ENCODE measurements at places on chromosomes 13 and 19.
A peak's percentile ranks its signal among the peaks of the same experiment; 100 is the strongest.

- DNase-seq, result no peak
- H3K27me3 ChIP-seq, result peaks cover 9% of the 10 kb centered on the region
- H3K4me3 ChIP-seq, result peak within 1 kb of the TSS; percentile 12
- no peaks in the 10 kb centered on the region for H3K36me3 ChIP-seq
- no peak within 1 kb of the TSS for H3K27ac ChIP-seq
Observed at GRCh38 chr19:18612772-18613588, at the start of gene TMEM59L. TSS of gene TMEM59L (plus strand) at chr19:18612870. CDS start at chr19:18612959, 89 bp downstream.

- no peaks in the 10 kb centered on the region for H3K36me3 ChIP-seq
- no peaks in the 10 kb centered on the region for H3K4me1 ChIP-seq
- DNase-seq, result no peak
Observed at GRCh38 chr19:16224293-16225045, 26.8 kb downstream of the AP1M1 start.

DNA sequence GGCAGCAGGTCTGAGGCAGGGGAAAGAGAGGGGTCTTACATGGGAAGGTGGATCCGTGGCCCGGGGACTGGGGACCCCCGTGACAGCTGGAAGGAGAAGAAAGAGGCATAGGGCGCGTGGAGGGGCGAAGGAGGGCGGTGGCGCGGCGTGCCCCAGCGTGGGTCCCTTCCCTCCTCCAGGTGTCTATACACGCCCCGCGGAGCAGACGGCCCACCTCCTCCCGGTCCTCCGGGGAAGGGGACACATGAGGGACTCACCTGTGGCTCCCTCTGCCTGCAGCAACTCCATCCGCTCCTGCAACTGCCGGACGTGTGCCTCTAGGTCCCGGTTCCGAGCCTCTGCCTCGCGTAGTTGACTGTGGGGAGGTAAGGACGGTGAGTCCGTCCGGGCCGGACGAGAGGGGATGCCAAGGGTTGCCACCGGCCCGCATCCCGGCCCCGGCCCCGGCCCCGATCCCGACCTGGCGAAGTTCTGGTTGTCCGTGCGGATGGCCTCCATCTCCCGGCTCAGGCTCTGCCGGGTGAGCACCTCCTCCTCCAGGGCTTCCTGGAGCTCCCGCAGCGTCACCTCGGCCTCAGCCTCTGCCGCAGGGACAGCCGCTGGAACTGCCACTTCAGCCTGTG, 2.4 kb upstream of the SIX5 start:
- peak; percentile 73 for DNase-seq
- no peaks in the 10 kb centered on the region for H3K27me3 ChIP-seq
- no peaks in the 10 kb centered on the region for H3K36me3 ChIP-seq
- H3K27ac ChIP-seq, result peak overlapping the region; percentile 92
- peaks cover 4% of the 10 kb centered on the region for H3K4me1 ChIP-seq

DNA sequence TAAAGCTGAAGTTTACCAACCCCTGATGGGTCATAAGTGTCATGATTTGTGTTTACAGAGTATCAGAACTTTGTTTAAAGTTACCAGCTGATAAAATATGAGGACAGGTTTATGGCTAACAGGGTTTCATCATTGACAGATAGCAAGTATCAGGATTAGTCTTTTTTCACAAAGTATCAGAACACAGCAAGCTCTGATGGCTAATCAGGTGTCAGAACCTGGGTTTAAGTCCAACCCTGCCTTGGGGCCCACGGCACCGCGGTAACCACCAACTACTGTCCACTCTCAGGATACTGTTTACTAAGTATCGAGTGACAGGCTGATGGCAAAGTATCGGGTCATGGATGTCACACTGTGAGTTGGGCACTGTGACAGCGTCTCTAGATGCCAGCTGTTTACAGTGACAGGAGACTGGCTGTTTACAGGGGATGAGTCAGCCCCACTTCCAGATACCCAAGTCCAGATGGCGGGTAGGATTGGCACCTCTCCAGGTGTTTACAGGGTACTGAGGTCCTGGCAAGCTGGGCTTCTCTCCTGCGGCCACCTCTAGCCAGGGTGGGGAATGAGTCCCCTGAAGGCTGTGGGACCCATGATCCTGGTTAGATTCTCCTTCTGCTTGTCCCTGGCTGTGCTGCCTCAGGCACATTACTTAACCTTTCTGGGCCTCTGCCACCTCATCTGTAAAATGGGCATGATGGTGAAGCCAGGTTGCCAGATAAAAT, 21.8 kb downstream of the ARRDC2 start:
- no peak overlapping the region for H3K4me3 ChIP-seq
- DNase-seq, result no peak
- no peaks in the 10 kb centered on the region for H3K27me3 ChIP-seq
- no peak overlapping the region for H3K27ac ChIP-seq
- no peaks in the 10 kb centered on the region for H3K4me1 ChIP-seq
- no peaks in the 10 kb centered on the region for H3K36me3 ChIP-seq

GRCh38 chr13:94641409-94641941, 39.8 kb downstream of the GPR180 start:
- H3K4me3 ChIP-seq, result no peak overlapping the region
- H3K36me3 ChIP-seq, result no peaks in the 10 kb centered on the region
- H3K27ac ChIP-seq, result no peak overlapping the region

- DNase-seq, result no peak
- H3K36me3 ChIP-seq, result no peaks in the 10 kb centered on the region
- H3K4me1 ChIP-seq, result no peaks in the 10 kb centered on the region
- H3K27me3 ChIP-seq, result no peaks in the 10 kb centered on the region
- H3K27ac ChIP-seq, result no peak overlapping the region
Observed at GRCh38 chr13:63700350-63700749, 2284.7 kb upstream of the PCDH20 start.

- no peak overlapping the region for H3K27ac ChIP-seq
- no peak for DNase-seq
- H3K36me3 ChIP-seq, result no peaks in the 10 kb centered on the region
- H3K4me1 ChIP-seq, result no peaks in the 10 kb centered on the region
- no peak overlapping the region for H3K4me3 ChIP-seq
- no peaks in the 10 kb centered on the region for H3K27me3 ChIP-seq
Observed at GRCh38 chr19:54955376-54955775, 8.0 kb upstream of the NLRP7 start.

DNA sequence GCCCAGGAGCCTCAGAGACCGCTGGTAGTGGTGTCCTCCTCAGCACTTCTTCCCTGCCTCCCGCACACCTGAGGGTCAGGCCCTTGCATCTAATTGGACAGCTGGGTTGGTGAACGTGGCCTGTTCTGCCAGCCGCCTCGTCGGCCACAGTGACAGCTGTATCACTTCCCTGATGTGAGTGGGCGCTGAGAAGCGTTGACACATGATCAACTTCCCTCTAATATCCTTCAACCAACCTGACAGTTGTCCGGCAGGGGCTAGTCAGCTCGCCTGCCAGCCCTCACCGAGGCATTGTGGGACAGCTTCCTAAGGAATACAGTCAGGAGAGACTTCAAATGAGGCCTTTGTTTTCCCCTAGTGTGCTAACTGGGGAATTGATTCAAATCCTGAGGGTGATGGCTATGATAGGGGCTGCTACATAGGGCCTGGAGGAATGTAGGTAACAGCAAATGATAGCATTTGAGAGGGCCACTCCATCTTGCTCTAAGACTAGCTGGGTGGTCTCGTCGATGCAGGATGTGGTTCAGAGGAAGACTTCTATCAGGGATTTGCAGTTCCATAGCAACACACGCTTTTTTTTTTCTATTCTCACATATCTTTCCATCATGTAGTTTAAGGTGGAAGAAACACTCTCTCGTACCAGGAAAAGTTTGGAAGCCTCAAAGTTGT, 230.8 kb downstream of the TSHZ3 start:
- no peak overlapping the region for H3K4me3 ChIP-seq
- no peaks in the 10 kb centered on the region for H3K27me3 ChIP-seq
- DNase-seq, result no peak

- H3K27me3 ChIP-seq, result no peaks in the 10 kb centered on the region
- peak; percentile 55 for DNase-seq
- peaks cover 5% of the 10 kb centered on the region for H3K4me1 ChIP-seq
- H3K27ac ChIP-seq, result no peak overlapping the region
Observed at GRCh38 chr19:4575267-4576015, 16.0 kb upstream of the SEMA6B start.

GRCh38 chr19:36093146-36093662, 17.7 kb upstream of the OVOL3 start:
- DNase-seq, result no peak
- H3K27me3 ChIP-seq, result no peaks in the 10 kb centered on the region
- no peaks in the 10 kb centered on the region for H3K4me1 ChIP-seq
- no peak overlapping the region for H3K4me3 ChIP-seq
- no peaks in the 10 kb centered on the region for H3K36me3 ChIP-seq

DNA sequence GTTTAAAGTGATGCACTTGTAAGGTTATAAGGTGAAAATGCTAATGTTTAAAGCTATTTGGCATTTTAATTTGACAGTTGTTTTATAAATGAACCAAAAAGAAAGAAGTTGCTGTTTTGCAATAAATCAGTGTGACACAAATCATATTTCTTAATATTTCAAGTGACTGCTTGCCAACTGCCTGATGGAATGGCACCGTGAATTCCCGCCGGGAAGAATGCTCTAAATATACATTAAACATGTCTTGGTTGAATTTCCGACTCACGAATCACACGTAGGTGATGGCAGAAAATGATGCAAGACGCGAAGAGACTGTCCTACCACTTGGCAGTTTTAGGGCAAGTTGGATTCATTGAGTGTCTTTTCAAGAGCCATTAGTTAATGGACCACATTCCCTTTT, 3.1 kb upstream of the GJB2 start:
- H3K27ac ChIP-seq, result no peak overlapping the region
- H3K4me1 ChIP-seq, result peaks cover 4% of the 10 kb centered on the region
- DNase-seq, result no peak
- no peaks in the 10 kb centered on the region for H3K36me3 ChIP-seq

DNA sequence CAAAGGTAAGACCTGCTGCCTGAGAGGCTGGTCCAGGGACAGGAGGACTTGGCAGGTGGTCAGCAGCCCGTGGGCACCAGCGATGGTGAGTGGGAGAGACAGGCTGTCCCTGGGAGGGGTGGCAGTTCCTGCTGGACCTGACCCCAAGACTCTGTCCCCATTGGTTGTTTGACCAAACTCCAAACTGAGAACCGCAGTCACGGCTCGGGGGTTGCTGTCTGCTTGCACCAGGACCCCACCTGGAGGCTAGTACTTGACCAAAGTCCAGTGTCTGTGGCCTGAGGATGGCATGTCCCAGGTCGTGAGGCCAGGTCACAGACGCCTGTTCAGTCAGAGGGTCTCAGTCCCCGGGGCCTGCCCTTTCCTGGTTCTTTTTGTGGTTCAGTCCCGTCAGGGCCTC, 9.9 kb upstream of the ZNF14 start:
- H3K36me3 ChIP-seq, result no peaks in the 10 kb centered on the region
- DNase-seq, result no peak
- no peak overlapping the region for H3K27ac ChIP-seq
- H3K4me3 ChIP-seq, result no peak overlapping the region
- H3K27me3 ChIP-seq, result no peaks in the 10 kb centered on the region

DNA sequence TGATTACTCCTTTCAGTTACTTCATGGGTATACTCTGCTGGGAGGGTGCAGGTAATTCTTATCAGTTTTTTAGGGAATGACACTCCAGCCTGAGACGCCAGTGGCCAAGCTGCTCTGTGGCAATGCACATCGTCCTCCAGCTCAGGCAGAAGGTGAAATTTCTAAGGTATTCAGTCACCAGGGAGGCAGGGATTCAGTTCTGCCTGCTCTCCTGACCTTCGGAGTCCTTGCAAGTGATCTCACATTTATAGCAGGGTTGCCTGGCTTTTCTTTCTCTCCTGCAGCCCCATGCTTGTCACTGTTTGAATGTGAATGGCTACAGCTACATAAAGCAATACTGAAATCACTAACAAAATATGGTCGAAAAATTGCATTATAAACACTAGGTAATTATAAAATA, 1447.5 kb downstream of the EFNB2 start:
- no peaks in the 10 kb centered on the region for H3K36me3 ChIP-seq
- H3K4me3 ChIP-seq, result no peak overlapping the region
- no peaks in the 10 kb centered on the region for H3K27me3 ChIP-seq
- no peaks in the 10 kb centered on the region for H3K4me1 ChIP-seq

GRCh38 chr13:28654276-28654675, 4.7 kb upstream of the POMP start:
- H3K36me3 ChIP-seq, result no peaks in the 10 kb centered on the region
- H3K27me3 ChIP-seq, result no peaks in the 10 kb centered on the region
- H3K4me1 ChIP-seq, result peaks cover 1% of the 10 kb centered on the region
- no peak overlapping the region for H3K4me3 ChIP-seq
- no peak overlapping the region for H3K27ac ChIP-seq

DNA sequence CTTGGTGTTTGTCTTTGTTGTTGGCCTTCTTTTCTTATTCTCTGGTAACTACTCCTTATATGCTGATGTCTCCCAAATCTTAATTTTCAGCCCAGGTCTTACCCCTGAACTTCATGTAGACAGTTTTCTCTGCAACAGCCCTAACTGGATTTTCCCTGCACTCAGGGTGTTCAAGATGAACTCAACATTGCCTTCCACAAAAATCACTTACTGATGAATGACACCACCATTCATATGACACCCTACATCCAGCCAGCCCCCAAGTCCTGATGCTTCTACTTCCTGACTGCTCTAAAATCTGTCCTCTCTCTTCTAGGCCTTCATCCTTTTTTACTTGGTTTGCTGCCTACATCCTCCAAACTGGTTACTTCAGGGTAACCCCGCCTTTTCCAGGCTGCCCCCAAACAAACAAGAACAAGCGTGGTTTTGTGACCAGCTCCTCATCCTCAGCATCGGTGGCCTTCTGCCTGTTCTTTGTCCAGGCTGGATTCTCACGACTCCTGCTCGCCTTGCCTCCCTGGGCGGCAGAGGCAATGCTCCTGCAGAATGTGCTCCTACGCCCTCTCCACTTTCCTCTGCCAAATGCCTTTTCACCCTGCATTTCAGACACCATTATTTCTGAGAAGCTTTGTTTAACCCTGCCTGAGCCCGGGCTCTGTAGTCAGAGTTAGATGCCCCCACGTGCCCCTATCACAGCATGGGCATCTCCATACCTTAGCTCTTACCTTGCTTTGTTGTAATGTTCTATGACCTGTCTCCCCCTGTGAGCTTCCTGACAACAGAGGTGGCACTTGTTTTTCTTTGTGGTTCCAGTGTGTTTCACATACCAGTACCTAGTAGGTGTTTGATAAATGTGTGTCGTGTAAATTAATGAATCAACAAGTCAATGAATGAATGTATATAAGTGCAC, 61.8 kb downstream of the WDFY2 start:
- H3K27me3 ChIP-seq, result no peaks in the 10 kb centered on the region
- no peak overlapping the region for H3K27ac ChIP-seq
- H3K36me3 ChIP-seq, result no peaks in the 10 kb centered on the region
- H3K4me1 ChIP-seq, result peaks cover 13% of the 10 kb centered on the region

DNA sequence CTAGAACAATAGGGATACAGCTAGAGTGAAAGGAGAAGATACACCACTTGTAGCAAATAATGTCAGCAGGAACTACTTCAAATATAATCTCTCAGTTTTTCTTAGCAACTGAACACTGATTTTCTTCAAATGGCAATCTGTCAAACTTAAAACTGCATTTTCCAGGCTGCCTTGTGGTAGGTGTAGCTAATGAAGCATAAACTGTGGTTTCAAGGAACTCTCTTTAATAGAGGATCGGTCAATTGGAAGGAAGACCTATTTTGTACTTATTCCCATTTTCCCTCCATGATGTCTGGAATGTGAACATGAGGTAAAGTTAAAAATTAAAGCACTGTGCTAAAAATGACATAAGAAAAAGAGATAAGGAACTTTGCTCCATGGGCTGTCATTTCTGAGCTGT, 1261.9 kb downstream of the PCDH17 start:
- H3K27me3 ChIP-seq, result no peaks in the 10 kb centered on the region
- no peaks in the 10 kb centered on the region for H3K36me3 ChIP-seq
- DNase-seq, result no peak
- H3K4me1 ChIP-seq, result no peaks in the 10 kb centered on the region
- no peak overlapping the region for H3K27ac ChIP-seq

Data from ovary (tissue), 10 donors.